ENCODE measurements at places on chromosomes 12 and 14.

DNA sequence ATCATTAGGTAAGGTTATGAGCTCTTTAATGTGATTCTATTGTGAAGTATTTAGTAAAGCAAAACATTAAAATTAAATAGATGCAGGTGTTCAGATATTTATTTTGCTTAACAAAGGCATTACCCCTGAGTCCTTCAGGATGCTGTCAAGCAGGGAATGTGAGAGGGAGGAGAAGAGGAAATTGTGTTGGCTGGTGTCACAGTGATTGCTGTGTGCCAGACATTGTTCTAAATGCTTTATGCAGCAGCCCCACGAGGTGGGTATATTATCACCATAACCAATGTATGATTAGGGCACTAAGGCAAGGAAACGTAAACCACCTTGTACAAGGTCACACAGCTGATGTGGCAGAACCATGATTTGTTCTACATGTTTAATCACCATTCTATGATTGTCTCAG, 80.1 kb downstream of the STAB2 start:
- DNase-seq, result no peak

GRCh38 chr14:95157048-95157326, 342 bp downstream of the DICER1 start:
- no peak for DNase-seq

GRCh38 chr12:130830246-130830551, 8.9 kb downstream of the STX2 start:
- no peak for DNase-seq

DNA sequence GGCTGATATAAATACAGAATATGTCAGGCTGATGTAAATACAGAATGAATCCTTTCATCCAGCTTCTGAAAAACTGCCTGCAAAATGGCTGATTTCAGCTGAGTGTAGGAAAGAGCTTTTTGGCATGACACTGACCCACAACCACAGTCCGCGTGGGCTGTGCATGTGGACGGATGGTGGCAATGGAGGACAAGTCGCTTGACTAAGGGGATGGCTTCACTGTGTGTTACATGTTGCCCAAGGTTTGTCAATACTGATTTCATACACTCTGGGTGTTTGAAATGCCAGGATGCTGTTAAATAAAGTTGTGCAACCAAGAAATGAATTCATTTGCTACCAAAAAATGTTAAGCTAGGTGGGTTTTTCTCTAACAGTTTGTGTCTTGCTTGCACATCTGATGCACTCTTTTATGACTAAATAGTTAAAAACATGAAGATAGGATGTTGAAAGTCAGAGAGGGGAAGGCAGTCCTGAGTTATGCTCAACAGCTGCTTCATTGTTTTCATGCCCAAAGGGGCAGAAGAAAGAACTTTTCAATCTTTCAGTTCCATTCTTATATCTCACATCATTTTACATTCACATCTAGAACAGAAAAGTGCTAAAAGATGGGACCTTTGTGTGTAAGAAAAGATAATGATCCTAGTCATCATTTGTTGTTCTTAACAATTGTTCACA, 36.5 kb upstream of the OVCH1 start:
- DNase-seq, result no peak

DNA sequence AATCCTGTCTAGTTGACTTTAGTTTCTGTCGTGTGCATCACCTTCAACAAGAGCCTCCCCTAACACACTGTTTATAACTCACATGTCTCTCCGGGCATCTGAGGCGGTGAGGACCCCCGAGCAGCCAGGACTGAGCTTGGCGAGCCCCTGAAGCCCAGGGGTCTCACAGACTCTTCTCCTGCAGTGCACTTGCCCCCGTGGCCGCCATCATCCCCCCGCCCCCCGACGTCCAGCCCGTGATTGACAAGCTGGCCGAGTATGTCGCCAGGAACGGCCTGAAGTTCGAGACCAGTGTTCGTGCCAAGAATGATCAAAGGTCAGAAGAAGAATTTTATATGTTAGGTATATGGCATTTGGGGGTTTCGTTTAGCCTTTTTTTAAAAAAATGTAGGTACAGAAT, 43.3 kb downstream of the SFSWAP start:
- DNase-seq, result no peak

- DNase-seq, result peak; percentile 17
Observed at GRCh38 chr12:67459173-67459572, 189.4 kb upstream of the DYRK2 start.

DNA sequence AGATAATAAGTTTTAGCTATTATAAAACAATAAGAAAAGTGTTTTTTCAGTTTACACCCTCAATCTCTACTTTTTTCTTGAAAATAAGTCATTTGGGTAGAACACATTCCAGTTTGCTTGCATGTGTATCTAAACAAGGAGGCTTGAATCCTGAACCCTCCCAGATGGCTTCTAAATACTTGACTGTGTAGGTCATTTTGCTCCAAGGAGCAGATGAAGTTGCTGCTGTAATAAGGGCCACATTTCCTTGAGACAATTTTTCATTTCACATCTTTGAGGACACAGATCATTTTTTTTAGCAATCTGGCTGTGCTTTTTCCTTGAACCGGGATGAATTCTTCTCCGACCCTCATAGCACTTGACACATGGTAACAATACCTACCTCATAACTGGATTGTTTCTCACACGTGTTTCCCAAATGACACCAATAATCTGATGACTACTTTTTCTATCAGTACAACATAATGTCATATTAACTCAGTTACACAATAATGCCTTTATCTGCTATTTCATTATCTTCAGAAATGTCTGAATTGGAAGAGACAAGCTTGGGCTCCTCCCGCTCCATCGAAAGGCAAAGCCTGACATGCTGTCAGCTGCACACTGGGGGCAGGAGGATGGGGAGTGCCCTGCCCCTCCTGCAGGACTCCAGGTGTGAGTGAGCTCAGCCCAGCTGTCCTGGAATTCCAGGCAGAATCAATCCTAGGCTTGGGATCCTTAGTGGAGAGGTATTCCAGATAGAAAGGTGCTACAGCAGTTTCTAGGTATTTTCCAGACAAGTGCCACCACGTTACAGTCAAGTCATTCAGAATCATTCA, 30.9 kb downstream of the GPHB5 start:
- DNase-seq, result peak; percentile 42

- peak; percentile 26 for DNase-seq
Observed at GRCh38 chr14:104094709-104095425, 9.4 kb downstream of the ASPG start.

DNA sequence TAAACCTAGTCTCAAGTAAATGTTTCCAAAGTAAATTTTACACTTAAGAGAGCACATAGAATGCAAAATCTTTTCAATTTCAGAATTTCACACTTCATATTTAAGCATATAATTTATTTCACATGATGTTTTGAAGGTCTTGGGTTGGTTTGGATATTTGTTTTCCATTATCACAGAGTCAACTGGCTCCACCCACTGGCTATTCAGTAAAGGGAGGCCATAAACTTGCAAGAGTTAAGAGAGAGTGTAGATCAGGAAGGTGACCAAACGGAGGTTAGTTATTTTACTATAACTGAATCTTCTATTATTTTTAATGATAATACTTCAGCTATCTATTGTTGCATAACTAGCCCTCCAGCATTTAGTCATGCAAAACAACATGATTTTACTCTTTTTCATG, 6.2 kb upstream of the CPNE8 start:
- no peak for DNase-seq

GRCh38 chr12:48119078-48119833, at the start of gene PFKM:
Gene PFKM, plus strand, starts transcription at chr12:48119364. Its CDS starts 3,411 bp downstream, at chr12:48122775.
- DNase-seq, result peak; percentile 90

GRCh38 chr14:74765721-74766120, 2.6 kb downstream of the YLPM1 start:
- DNase-seq, result no peak

DNA sequence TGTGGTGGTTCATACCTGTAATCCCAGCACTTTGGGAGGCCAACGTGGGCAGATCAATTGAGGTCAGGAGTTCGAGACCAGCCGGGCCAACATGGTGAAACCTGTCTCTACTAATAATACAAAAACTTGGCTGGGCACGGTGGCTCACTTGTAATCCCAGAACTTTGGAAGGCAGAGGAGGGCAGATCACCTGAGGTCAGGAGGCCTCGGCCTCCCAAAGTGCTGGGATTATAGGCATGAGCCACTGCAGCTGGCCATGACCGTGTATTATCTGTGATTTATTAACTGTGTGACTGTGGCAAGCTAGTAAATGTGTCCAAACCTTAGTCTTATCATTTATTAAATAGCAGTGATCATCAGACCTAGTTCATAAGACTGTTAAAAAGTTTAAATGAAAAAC, 7.1 kb upstream of the ITPK1 start:
- DNase-seq, result no peak

GRCh38 chr12:47740606-47741339, 15.5 kb upstream of the ENDOU start:
- no peak for DNase-seq

GRCh38 chr12:114530417-114530816, 124.5 kb upstream of the TBX5 start:
- DNase-seq, result no peak

GRCh38 chr12:105945880-105946279, 192.9 kb downstream of the NUAK1 start:
- no peak for DNase-seq

- no peak for DNase-seq
Observed at GRCh38 chr14:37870632-37871346, 275.4 kb downstream of the TTC6 start.

DNA sequence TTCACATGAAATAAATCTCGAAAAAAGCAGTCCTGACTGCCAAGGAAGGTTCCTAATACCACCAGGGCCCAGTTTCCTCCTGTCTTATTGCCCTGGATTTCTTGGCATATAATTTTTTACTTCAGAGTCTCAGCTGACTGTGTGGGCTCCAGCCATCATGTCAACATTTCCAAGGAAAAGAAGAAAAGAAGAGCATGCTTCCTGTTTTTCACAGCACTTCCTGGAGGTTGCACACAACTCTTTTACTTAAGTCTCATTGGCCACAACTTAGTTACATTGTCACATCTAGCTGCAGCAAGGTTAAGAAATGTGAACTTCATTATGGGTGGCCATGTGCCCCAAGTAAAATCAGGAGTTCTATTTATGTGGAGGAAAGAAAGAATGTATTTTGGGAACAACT, 24.3 kb downstream of the DACT1 start:
- DNase-seq, result no peak

DNA sequence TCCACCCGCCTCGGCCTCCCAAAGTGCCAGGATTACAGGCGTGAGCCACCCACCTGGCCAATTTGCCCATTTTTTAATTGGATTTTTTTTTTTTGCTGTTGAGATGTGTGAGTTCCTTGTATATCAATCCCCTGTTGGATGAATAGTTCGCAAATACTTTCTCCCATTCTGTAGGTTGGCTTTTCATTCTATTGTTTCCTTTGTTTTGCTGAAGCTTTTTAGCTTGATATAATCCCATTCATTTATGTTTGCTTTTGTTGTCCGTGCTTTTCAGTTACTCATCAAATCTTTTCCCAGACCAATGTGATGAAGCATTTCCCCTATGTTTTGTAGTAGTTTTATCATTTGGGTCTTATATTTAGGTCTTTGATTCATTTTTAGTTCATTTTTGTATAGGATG, 36.4 kb downstream of the TRAF3 start:
- DNase-seq, result no peak

- peak; percentile 86 for DNase-seq
Observed at GRCh38 chr12:49703647-49704137, 3.5 kb downstream of the FMNL3 start.

- DNase-seq, result no peak
Observed at GRCh38 chr12:63792338-63792737, 12.6 kb downstream of the RXYLT1 start.

DNA sequence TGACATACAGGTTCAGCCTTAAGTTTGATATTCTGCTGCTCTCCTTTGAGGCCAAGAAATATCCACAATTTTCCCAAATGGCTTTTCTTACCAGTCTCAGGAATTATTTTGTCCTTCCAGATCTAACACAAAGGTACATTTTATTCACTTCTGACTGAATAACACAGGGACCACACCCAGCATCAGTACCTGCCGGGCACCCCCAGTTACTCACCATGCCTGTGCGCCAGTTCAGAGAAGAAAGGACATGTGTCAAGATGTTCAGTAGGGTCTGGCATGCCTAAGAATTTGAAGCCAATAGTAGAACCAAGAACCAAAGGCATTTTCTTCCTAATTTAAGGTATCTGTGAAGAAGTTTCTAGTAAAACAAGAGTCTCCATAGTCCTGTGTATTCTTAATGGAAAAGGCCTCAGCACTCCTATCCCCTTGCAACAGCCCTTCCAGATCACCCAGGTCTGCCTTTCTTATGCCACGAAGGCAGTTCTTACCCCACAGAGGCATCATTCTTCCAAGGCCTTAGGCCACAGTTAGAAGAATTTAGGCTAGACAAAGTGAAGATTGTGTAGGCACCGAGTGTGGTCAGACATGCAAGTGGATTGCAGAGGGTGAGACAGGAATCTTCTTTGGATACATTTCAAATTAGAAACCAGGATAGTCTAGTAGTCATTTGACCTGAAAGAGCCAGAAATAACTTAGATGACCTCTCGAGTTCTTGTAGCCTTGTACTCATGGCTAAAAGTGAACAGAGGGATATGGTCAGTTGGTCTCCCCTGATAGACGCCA, 140.1 kb upstream of the HIF1A start:
- DNase-seq, result no peak

- DNase-seq, result peak; percentile 42
Observed at GRCh38 chr12:57738661-57739237, at the start of gene AGAP2. Gene AGAP2, minus strand, starts transcription at chr12:57738742. Its CDS starts 496 bp downstream, at chr12:57738246.

GRCh38 chr12:31201382-31201781, 124.6 kb downstream of the SINHCAF start:
- DNase-seq, result no peak

GRCh38 chr12:121300083-121300819, 3.7 kb upstream of the CAMKK2 start:
- DNase-seq, result no peak

GRCh38 chr12:20105943-20106342, 262.4 kb upstream of the PDE3A start:
- DNase-seq, result peak; percentile 44

- DNase-seq, result peak; percentile 84
Observed at GRCh38 chr12:74449872-74450271, 87.8 kb upstream of the ATXN7L3B start.

- DNase-seq, result peak; percentile 56
Observed at GRCh38 chr12:26599096-26599695, 233.8 kb downstream of the ITPR2 start.

DNA sequence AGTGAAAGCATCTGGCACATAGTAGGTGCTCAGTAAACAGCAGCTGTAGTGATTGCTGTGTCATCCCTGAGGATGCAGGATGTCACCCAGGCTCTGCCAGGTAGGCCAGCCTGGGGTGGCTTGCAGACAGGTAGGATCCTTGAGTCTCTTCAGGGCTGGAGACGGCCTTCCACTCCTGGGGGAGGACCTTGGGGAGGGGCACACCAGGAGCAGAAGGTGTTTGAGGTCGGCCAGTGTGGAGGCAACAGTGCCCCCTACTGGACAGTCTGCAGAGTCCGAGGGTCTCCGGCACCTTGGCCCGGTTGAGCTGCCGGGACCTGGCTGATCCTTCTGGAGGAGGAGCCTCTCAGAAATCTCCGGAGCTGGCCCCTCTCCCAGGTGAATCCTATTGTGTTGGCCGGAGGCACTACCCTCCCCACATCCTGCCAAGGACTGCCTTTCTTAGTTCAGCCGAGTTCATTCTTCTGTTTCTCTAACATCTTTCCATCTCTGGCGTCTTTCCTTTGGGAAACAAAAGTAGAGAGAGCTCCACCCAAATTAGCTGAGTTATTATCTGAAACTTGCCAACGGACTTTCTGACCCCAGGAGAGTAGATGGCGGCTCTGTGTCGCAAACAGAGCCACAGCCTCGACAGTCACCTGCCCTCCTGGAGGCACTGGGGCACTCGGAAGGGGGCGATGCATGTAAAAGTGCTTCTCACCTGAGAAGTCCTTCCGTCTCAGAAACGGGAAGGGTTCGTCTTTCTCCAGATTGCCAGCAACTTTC, 41.8 kb upstream of the CLMN start:
- DNase-seq, result peak; percentile 5

Measured in fibroblast of skin of back (primary cell).